T-helper 17 cell (primary cell): ENCODE measurements at places on chromosomes 11 and 22.

DNA sequence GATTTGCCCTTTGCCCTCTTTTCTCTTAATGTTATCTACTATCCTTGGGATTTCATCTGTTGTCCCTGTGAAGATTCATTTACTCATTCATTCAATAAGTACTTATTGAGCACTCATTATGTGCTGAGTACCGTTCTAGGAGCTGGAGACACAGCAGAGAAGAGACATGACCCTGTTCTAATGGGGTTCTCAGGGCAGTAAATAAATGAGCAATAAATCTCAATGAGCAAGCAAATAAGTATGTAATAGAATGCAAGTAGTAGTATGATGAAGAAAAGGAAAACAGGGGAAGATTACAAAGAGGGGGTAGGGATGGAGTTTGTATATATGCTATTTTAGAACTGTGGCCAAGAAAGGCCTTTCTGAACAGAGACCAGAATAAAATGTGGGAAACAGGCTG is 34.2 kb upstream of the NRIP3 start:
- DNase-seq = no peak

- DNase-seq = no peak
Observed at GRCh38 chr11:109785714-109786113, 307.5 kb upstream of the ZC3H12C start.

DNA sequence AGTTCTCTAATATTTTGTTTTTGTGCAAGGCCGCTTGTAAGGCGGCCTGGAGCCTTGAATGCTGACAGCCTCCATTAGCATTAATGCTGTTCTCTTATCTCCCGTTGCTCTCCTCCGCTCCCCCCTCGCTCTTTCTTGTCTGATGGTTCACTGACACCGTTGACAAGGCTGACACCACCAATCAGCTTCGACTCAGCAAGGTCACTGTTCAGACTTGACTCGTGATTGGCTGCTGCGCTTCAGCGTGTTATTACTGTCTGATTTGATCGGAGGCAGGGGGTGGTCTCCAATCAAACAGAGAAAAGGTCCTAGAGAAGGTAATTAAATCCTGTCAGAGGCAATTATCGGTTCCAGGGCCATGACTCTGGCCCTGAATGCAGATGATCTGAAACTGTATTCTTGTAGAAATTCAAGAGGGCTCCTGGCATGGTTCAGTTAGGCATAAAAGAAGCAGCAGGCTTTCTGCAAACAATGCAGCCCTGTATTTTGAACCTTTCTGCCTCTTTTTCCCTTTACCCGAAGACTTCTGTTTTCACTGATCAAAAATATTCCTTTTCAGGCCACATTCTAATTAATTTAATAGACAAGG is 49.3 kb upstream of the MPPED2 start:
- no peak for DNase-seq

DNA sequence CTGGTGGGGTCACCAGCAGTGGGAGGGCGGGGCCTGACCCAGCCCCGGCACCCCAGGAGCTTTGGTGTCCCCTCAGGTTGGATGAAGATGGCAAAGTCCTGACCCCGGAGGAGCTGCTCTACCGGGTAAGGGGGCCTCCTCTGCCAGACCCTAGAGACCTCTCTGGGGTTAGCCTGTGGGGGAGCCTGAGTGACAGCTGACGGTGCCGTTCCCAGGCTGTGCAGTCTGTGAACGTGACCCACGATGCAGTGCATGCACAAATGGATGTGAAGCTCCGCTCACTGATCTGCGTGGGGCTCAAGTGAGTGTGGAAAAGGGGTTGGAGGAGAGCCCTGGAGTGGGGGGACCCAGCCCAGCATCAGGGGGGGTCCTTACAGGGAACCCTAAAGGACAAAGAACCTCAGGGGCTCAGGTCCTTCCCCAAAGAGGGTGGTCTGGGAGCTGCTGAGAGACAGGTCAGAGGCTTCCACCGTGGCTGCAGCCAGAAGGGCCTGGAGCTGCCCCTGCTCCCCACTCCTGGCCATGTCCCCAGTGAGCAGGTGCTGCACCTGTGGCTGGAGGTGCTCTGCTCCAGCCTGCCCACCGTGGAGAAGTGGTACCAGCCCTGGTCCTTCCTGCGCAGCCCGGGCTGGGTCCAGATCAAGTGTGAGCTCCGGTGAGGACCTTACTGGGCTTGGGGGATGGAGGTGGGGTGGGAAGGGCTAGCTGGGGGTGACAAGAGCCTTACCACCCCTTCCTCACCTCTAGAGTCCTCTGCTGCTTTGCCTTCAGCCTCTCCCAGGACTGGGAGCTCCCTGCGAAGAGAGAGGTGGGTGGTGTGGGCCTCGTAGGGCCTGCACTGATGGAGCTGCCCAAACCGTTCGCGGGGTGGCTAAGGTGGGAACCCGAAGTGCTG is 38.6 kb downstream of the SGSM3 start:
- DNase-seq = no peak

- no peak for DNase-seq
Observed at GRCh38 chr22:22037740-22038139, 55.2 kb upstream of the TOP3B start.
